ENCODE measurements at places on chromosomes 7 and 10. TPM values are rescaled to one million over a fixed set of nuclear protein-coding genes. Genes with fewer than 3 reads are reported as not detected.

Gene IKZF1
- 327 TPM for total RNA-seq

Gene MSMB
- total RNA-seq, result not detected

Gene ABCB4
- not detected for total RNA-seq

Gene ZEB1
- 56.8 TPM for total RNA-seq

Gene ECHDC3
- 1.8 TPM for total RNA-seq

Gene STEAP1B
- not detected for total RNA-seq

Gene LIPF
- total RNA-seq, result not detected

Gene SPDYE2B
- not detected for total RNA-seq

Gene GOLGA7B
- 0.41 TPM for total RNA-seq

Gene AIMP2
- total RNA-seq, result 41.2 TPM

- no peak for DNase-seq
Measured at GRCh38 chr7:150931199-150931869, 46.8 kb downstream of the KCNH2 start.

DNA sequence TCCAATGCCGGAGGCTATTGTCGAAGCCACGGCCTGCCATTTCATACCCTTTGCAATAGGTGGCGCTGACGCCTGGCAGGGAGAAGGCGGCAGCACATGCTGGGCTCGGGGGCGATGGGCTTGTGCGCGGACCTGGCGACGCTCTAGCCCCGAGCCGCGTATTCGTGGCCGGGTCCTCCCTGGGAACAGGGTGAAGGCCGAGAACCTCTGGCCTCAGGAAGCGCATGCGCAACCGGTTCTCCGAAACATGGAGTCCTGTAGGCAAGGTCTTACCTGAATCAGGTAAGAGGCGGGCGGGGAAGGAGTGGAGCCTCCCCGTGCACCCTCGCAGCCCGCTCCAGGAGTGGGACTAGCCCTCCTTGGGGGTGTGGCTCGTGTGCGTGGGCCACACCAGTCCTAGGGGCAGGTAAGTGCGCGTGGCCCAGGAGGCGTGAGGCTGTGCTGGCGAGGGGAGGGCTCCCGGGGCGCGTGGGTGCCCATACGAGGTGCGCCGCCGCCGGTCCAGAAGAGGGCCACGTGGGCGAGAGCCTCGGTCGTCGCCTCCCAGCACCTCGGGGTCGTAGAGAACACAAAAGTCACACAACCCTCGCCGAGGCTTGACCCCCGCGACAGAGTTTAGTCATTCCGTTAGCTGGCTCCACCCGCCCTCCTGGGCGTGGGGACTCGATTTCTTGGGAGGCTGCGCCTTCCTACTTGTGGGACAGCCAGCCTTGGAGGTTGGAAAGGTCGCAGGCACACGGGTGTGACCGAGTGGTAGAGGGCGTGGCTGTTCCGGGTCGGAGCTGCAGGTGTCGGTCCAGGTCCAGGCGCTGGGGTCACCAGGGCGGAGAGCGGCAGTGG, 5.6 kb upstream of the MEST start:
- peak; percentile 64 for DNase-seq

DNA sequence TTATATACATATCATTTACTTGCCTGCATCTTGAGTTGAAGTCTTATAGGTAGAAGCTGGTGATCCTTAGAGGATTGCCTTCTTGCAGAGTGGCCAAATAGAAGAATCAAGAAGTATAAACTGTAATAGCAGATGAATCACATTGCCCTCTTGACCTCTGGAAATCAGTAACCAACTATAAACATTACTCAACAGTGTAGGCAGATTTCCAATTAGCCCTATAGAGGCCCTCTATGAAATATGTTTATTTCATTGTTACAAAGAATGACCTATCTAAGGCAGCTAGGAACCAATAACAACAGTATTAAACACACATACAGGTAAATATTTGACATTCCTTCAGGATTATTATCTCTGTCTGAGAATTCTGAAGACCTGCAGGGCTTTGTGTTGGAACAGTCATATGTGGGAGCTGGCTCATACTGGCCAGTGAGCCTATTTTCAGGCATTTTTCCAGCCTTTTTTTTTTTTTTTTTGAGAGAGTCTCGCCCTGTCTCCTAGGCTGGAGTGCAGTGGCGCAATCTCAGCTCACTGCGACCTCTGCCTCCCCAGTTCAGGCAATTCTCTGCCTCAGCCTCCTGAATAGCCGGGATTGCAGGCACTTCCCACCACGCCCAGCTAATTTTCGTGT, 7.2 kb upstream of the SRI start:
- DNase-seq, result no peak

- DNase-seq, result no peak
Measured at GRCh38 chr7:379456-380138, 89.6 kb downstream of the FOXL3 start.

DNA sequence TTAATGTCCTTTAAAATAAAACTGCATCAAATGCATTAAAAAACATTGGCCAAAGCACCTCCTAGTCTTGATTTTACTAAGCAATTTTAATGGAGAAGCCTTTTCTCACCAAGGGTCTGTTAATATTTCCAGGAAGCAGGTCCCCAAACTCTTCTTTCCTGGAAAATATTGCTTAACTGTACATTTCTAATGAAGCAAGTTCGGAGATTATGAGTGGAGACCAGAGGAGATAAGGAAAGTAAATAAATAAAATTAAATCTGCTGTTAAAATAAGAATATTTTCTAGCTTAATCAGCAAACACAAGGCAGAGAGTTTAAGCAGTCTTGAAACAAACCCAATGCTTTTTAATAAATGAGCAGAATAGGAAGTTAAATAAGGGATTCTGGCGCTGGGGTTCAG, 322.4 kb downstream of the PTEN start:
- DNase-seq, result no peak

DNA sequence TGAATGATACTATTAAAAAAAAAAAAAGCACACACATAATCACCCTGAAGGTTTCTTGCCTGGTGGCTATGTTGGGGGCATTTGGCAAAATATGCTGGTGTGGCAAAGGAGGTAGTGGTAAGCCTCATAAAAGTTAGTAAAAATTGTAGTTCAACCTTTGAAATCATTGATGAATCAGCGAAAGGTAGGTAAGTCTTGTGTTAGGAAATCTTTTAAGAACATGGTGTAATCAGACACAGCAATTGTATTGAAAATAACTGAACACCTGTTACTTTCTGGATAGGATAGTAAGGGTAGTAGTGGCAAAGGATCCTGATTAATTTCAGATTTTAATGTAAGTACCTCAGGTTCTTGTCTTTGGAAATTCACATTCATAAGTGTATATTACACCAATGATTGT, 40.9 kb downstream of the CALML5 start:
- DNase-seq, result no peak

GRCh38 chr7:103714376-103714927, 268.4 kb upstream of the SLC26A5 start:
- DNase-seq, result no peak

- DNase-seq, result no peak
Measured at GRCh38 chr7:94445696-94446194, 51.0 kb downstream of the COL1A2 start.

DNA sequence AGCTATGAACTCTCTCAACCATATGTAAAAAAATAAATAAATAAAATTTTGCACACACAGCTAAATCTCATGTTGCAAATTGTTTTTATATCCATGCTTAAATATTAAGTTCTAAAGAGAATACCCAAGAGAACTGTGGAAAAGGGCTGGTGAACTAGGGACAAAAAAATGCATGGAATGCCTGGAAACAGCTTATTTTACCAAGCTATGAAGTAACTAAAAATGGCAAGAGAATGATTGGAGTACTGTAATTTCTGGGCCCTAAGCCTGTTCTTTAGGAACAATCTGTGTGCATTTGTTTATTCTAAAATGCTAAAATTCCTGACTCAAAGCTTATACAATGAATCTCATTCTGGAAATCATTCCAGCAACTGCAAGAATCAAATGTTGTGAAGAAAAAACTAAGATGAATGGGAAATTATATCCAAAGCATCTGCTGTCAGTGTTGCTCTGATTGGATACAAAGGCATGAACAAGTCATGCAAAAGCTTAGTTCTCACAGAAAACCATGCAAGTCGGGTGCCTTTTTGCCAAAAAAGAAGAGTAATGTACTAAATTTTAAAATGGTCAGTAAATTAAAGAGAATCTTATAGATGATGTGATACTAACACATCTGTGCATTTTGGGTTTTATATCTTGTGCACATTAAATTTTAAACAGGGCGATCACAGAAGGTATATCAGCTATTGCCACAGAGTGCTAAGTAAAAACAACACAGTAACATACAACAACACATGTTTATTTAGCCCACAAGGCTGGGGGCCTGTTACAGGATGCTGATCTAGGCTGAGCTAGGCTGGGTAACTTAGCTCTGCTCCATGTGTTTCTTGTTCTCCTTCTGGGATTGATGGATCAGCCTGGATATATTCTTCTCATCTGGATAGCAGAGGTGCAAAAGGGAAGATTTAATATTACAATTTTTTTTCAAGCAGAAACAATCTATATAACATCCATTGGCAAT, 453.5 kb upstream of the SEMA3A start:
- no peak for DNase-seq

DNA sequence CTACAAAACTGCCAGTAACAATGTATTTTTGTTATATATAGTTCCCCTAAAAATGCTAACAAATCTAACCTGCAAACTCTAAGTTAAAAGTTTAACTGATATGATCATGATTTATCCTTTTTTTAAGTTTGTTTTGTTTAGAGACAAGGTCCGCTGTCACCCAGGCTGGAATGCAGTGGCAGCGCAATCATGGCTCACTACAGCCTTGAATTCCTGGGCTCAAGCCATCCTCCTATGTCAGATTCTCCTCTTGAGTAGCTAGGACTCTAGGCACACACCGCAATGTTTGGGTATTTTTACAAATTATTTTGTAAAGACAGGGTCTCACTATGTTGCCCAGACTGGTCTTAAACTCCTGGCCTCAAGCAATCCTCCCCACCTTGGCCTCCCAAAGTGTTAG, 46.6 kb downstream of the ORC5 start:
- DNase-seq, result no peak

- no peak for DNase-seq
Measured at GRCh38 chr7:142248166-142249160, 9.4 kb downstream of the PRSS58 start.

- no peak for DNase-seq
Measured at GRCh38 chr7:24874791-24875190, 105.2 kb downstream of the OSBPL3 start.

- peak; percentile 16 for DNase-seq
Measured at GRCh38 chr10:78623578-78624215, 445.1 kb upstream of the ZMIZ1 start.

GRCh38 chr10:59872892-59873463, 33.4 kb downstream of the CCDC6 start:
- DNase-seq, result no peak

DNA sequence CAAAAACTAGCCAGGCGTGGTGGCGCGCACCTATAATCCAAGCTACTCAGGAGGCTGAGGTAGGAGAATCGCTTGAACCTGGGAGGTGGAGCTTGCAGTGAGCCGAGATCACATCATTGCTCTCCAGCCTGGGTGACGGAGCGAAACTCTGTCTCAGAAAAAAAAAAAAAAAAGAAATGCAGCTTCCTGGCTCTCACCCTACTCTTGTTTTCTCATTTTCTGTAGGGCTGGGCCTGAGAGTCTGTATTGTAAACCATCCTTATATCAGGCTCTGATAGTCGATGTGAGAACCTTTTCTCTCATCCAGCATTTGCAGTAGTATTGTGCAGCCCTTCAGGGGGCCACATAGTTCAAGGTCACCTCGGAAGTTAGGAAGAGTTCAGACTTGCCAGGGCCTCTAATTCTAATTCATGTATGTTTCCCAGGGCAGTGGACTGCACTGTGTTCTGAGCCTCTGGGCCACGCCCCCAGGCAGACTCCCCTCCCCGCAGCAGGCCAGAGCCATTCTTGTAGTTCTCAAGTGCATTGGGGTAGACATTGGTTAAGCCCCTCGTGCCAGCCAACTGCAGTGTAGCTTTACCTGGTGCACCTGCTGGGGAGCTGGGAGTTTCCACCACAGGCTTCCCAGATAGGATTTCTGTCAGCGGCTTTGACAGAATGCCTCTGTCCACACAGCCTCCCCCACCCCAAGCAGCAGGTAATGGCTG, 38.3 kb upstream of the PDCD4 start:
- DNase-seq, result no peak

DNA sequence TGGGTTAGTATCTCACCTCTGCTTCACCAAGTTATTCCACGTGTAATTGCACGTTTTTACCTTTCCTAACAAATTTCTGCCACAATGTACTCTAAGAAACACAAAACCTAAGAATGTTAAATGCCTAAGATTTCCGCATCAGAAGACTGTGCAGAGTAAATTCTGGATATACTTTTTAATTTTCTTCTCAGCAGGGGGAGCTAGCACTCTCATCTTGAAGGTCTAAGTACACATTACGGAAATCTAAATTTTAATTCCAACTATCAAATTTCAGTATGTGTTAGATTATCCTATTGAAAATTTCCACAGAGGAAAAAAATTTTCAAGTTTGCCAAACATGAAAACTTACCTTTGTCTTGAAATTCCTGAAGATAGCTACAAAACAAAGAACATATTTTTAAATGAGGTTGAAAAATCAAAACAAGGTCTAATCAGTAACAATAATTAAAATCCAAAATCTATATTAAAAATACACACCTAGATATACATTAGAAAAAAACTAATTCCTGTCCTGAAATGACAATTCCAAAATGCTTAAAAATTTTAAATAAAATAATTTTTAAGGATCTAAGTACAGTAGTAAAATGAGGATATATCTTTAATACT, 10.5 kb downstream of the SKAP2 start:
- DNase-seq, result no peak

GRCh38 chr10:83816942-83817341, 322.4 kb upstream of the GHITM start:
- DNase-seq, result no peak

GRCh38 chr10:84076047-84076388, 63.3 kb upstream of the GHITM start:
- DNase-seq, result no peak

DNA sequence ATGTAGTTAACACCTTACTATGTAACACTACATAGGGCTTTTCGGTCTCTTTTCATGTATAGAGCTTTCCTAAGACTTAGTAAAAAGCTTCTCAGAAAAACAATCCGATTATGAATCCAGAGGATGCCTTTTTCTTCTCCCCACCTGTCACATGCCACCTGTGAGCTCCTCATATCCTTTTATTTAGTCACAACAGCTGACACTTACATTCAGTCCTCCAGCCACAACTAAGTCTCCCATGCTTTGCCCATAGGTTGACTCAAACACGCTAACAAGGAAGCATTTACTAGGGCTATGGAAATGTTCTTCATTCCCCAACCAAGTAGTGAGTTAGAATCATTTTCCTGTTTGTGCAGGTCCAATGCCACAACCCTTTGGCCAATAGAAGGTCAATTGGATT, 7.9 kb downstream of the ENO4 start:
- no peak for DNase-seq

- no peak for DNase-seq
Measured at GRCh38 chr7:43569424-43569823, 13.5 kb upstream of the STK17A start.

- DNase-seq, result no peak
Measured at GRCh38 chr10:129472696-129473555, 5.9 kb downstream of the MGMT start.

DNA sequence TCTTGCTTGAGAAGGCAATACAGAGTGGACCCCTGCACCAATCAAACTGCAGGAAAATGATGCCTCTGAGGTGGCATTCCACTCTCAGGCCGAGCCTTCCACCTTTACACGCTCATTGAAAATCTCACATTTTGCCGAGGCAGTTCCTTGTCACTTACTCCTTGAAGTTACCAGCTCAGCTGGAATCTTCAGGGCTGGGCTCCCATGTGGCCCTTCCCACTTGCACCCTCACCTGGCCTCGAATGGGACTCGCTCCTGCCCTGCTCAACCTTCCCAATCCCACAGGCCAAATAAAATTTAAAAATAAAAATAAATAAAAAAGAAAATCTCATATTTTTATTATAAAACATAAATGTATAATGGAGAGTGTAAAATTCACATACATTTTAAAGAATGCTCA, 790.7 kb upstream of the COBL start:
- no peak for DNase-seq

GRCh38 chr10:21519941-21520436, 5.5 kb downstream of the SKIDA1 start:
- no peak for DNase-seq
